ENCODE measurements at places on chromosomes 1 and 21.

GRCh38 chr21:45887120-45887611 lies 94.4 kb upstream of the COL6A1 start:
- no peak for DNase-seq

- no peak for DNase-seq
Observed at GRCh38 chr21:21025742-21026141, 27.5 kb downstream of the NCAM2 start.

DNA sequence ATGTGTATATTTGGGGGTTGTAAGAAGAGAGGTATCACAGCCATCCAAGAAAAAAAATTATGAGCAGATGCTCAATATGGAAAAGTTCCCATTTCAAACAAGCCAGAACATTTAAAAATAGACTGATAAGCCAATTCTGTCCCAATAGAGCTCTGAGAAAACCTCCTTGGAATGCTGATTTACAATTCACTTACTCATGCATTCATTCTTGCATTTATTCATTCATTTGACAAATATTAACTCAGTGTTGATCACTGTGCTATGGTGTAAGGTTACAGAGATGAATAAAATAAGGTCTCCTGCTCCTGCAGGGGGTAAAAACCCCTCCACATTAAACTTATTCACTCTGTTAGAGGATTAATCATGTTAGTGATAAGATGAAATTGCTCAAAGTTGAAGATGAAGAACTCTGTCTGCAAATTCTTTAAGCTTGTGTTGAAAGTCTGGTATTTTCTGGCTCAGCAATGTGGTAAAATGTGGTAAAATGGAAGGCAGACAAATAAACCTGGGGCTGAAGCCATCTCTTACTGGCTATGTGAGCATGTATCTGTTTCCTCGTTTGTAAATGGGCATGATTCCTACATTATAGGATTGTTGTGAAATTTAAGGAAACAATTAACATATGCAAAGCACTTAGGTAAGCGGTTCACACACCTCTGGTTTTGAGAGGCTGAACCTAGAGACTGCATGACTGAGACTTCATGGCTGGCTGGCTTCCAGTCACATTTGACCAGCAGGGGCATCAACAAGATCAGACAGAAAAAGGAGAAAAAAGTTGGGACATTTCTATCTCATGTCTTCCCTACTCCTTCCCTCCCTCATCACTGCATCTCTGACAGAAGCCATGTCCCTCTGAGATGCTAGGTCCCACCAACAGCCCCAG lies 45.0 kb upstream of the DAB1 start:
- no peak for DNase-seq

- no peak for DNase-seq
Observed at GRCh38 chr1:18322368-18323032, 158.2 kb upstream of the KLHDC7A start.

DNA sequence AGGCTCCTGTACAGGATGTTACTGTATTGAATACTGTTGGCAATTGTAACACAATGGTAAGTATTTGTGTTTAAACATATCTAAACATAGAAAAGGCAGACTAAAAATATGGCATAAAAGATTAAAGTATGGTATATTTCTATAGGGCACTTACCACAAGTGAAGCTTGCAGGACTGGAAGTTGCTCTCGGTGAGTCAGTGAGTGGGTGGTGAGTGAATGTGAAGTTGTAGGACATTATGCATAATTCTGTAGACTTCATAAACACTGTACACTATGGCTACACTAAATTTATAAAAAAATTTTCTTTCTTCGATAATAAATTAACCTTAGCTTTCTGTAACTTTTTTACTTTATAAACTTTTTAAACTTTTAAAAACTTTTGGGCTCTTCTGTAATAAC lies 13.7 kb upstream of the TRIM62 start:
- no peak for DNase-seq

DNA sequence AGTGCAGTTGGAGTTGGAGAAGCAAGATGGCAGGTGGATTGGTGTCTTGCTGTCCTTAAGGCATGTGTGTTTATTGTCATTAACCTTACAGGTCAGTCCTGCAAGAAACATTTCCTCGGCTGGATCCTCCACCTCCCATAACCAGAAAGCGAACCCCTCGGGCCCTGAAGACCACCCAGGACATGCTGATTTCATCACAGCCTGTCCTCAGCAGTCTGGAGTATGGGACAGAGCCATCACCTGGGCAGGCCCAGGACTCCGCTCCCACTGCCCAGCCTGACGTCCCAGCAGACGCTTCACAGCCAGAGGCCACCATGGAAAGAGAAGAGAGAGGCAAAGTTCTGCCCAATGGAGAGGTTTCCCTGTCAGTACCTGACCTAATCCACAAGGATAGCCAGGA lies 1.6 kb downstream of the C1orf226 start:
- DNase-seq = no peak

DNA sequence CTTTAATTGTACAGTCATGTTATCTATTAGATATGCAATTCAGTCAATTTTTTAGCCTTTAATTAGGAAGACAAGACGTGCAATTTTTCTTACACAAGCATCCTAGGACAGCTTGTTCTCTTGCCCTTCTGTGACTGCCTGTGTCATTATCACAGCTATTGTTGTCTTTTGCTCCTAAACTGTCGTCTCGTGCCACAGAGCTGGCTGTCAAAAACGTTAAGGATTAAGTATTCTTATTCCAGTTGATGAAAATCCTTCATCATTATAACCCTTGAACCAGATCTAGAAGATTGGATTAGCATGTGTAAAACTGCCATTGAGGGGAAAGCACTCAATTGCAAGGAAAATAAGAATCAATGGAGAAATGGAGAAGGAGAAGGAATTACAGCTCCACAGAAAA lies 43.8 kb upstream of the AIM2 start:
- DNase-seq = no peak

GRCh38 chr1:243730487-243731150 lies 119.4 kb downstream of the AKT3 start:
- DNase-seq = no peak

DNA sequence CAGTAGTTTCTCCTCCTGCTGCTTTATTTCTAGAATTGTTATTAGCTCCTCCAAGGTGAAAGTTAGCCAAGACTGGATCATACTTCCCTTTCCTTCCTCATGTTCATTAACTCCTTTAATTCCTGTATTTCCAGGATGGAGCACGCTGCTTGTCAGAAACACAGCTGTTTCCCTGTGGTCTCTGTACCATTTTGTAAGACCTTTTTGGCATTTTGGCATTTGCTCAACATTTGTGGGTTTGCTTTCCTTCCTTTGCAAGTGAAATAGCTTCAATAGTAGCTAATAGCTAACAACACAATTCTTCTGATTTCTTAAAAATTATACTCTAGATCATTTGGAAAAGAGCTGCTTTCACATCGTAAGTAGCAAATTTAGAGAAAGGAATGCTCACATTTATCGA lies 44.3 kb upstream of the HPDL start:
- no peak for DNase-seq

- DNase-seq = no peak
Observed at GRCh38 chr21:29504751-29505321, 206.1 kb downstream of the BACH1 start.

GRCh38 chr1:149877211-149877946 lies 22.0 kb upstream of the BOLA1 start:
- no peak for DNase-seq

- DNase-seq = no peak
Observed at GRCh38 chr1:3547055-3548005, 64.0 kb downstream of the MEGF6 start.

GRCh38 chr1:8397511-8397910 lies 79.6 kb downstream of the SLC45A1 start:
- DNase-seq = no peak

- no peak for DNase-seq
Observed at GRCh38 chr1:47190509-47190855, 646 bp upstream of the PDZK1IP1 start.

DNA sequence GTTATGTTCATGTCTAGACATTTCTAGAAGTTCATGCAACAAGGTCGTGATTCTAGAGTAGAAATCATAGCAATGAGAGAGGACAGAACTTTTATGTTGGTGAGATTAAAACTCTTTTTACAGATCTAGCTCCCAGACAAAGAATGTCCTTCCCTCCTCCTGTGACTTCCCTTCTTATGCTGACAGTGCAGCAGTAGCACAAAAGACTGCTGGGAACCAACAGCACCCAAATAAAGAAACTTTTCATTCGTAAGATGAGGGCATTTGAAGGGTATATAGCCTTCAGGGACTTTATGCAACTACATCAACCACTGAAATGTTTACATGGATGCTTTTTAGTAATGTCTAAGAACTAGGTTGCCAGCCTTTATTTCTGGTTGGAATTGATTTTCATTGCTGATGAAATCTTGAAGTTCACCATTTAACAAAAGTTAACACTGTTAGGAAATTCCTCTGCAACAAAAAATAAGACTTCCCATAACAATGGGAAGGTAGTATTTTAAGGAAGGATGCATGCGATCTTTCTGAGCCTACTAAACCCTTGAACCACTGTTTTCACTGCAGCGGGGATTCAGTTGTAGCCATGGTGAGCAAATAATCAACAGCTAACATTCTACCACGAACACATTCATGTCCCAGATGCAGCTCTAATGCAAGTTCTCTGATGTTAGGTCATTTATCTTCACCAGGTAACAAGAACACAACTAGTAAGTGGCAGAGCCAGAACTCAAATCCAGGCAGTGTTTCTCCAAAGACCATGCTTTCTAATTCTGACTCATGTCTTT lies 672.8 kb downstream of the PTPRC start:
- DNase-seq = no peak
